ENCODE measurements at places on chromosomes 13 and 19.

- DNase-seq, result no peak
These were observed 1279.8 kb upstream of the PCDH9 start for GRCh38 chr13:68509734-68510621.

DNA sequence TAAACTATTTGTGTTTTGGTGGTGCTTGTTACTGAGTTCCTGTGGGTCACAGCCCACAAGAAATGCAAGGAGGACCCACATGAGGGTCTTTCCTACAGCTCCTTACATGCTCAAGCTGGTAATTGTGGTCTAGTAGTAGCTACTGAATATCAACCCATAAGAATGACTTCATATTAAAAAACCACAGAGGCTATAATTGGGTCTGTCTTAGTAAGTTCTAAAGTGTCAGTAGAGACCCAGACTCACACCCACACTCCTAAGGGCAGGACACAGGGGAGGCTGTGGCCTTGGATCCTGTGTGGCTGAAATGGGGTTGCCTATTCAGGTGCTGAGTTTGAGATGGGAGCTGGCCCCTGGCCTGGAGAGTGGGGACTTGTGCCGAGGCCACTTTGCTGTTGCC lies 19.6 kb downstream of the TFDP1 start:
- DNase-seq, result no peak

DNA sequence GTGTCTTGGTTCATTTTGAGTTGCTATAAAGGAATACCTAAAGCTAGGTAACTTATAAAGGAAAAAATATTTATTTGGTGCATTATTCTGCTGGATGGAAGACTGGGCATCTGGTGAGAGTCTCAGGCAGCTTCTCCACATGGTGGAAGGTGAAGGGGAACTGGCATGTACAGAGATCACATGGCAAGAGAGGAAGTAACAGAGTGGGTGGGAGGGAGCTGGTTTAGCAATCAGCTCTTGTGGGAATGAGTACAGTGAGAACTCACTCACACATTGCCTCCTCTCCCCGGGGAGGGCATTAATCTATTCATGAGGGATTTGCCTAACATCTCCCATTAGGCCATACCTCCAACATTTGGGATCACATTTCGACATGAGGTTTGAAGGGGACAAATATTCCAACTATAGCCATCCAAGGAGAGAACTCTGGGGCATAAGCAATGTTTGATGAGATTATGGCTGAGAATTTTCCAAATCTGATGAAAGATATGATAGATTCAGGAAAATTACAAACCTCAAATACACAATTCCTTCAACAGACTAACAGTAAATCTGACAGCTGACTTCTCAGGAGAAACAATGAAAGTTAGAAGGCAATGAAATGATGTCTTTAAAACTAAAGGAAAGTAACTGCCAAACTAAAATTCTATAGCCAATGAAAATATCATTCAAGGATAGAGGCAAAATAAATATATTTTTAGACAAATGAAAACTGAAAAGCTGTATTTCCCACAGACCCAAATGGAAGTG lies 52.5 kb downstream of the MTUS2 start:
- no peak for DNase-seq

- DNase-seq, result no peak
These were observed 4.9 kb upstream of the ZNF580 start for GRCh38 chr19:55635856-55636440.

- no peak for DNase-seq
These were observed 5.0 kb upstream of the KMT2B start for GRCh38 chr19:35712567-35713505.

DNA sequence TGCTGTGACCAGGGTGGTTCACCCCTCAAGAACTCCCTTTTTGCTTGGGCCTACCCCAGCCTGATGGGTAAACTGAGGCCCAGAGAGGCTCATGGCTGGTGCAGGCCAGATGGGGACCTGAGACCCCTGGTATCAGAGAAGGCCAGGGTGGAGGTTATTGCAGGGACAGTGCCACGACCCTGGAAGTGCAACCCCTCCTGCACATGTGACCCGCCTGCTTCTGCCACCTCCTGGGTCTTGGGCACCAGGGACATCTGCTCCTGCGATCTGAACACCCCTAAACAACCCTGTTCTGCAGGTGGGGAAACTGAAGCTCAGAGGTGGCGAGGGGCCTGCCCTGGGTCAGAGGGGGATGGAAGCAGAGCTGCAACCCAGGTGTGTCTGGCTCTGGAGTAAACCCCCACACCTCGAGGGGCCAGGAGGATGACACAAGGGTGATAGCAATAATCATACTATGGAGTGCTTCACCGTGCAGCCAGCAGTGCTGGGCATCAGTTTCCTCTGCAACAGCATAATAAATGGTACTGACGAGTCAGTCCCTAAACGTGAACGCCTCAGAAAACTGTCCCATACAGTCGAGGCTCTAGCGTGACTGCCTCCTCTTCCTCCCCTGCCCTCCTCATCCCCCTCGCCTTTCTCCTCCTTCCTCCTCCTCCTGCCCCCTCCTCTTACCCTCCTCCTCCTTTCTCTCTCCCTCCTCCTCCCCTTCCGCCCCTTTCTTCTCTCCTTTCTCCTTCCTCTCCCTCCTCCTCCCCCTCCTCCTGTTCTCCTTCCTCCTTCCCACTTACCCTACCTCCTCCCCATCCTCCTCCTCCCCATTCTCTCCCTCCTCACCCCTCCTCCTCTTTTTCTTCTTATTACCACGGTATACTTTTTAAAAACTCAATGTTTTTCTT lies 4.3 kb downstream of the YJEFN3 start:
- DNase-seq, result no peak

- DNase-seq, result no peak
These were observed 1.3 kb upstream of the GNG7 start for GRCh38 chr19:2703691-2704216.

DNA sequence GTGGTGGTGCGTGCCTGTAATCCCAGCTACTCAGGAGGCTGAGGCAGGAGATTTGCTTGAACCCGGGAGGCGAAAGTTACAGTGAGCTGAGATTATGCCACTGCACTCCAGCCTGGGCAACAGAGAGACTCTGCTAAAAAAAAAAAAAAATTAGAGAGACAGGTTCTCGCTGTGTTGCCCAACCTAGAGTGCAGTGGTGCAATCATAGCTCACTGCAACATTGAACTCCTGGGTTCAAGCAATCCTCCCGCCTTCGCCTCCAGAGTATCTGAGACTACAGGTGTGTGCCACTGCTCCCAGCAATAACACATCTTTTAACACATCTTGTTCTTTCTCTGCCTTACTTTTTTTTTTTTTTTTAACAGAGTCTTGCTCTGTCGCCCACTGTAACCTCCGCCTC lies 32.7 kb downstream of the CLEC17A start:
- no peak for DNase-seq

GRCh38 chr13:111215081-111216047 lies 100.3 kb downstream of the ARHGEF7 start:
- DNase-seq, result no peak

GRCh38 chr13:31276421-31276820 lies 76.6 kb downstream of the B3GLCT start:
- no peak for DNase-seq

DNA sequence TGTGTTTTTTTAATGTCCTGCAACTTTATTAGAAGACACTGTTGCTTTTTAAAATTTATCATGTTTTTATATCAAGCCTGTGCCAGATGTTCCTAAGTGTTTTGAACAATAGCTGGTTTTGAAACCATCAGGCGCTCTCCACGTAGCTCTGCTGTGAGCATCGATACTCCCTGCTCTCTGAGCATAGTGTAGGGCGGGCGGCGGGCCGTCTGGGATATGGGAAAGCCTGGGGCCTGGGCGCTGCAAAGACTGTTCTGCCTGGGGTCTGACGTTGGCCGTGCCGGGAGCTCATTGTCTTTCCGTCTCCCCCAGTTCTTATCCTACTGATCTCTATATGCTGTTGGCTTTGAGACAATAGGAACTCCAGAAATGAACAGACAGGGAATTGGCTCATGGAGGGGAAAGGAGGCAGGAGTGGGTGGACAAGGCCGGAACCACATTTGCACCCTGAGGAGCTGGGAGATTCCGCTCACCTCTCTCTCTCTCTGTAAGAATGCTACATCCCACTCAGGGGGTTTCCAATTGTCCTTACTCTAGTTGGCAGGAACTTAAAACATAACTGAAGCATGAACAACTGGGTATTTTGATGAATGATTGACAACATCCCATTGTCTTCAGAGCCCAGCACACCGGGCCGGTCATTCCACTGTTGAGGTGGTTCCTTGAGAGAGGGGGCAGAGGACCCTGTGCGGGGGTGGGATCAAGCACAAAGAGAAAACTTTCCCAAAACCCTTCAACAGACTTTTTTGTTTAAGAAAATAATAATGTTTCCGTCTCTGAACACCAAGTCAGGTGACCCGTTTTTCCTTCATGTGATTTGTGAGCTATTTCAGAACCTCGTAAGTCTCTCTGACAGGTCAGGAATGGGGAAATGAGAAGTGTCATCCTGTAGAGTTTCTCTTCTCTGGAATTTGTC lies 64.7 kb downstream of the COL4A2 start:
- DNase-seq, result no peak

DNA sequence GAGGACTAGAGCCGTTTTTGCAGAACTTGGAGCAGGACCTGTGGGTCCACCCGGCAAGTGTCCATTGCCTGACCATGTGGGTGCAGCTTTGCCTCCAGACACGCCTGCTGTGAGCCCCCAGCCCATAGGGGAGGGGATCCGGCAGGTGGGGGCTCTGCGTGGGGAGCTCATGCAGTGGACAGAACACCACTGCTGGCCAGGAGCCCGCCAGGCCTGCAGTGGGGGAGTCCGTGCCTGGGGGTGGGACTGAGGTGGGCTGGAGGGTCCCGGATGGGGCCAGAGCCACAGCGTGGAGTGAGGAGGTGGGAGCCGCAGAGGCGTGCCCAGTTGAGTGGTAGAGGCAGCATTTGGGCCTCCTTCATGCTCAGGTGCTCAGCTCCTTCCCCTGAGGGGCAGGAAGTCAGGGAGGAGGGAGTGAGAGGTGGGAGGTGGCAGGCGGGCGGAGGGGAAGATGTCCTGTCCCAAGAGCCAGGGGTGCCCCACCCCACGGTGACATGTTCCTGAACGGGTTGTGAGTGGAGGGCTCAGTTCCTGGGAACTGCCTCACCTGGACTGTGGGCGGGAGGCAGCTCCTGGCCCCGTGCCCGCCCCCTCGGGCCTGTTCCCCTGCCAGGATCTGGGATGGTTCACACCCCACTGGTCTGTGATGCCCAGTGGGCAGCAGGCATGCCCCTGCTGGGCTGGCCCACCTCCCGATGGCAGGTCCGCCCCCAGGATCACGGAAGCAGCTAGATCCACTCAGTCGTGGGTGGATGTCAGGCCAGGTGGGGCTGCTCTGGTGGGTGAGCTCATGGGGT lies 8.8 kb downstream of the ADAT3 start:
- DNase-seq, result no peak

DNA sequence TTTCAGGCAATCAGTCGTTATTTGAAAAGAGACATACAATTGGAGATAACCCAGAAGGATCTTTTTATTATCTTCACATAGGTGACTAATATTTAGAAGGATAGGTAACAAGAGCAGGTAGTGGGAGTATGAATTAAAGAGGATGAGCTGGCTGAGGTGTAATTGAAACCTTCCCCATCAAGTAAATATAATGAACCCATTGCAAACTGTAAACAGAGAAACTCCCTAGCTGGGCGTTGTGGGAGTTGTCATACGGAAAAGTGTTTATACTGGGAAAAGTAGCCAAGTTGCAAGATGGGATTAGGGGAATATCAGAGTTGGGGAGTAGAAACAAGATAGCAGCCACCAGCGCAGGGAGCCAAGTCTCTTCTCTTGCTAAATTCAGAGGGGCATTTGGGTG lies 448.4 kb downstream of the COG6 start:
- DNase-seq, result no peak

DNA sequence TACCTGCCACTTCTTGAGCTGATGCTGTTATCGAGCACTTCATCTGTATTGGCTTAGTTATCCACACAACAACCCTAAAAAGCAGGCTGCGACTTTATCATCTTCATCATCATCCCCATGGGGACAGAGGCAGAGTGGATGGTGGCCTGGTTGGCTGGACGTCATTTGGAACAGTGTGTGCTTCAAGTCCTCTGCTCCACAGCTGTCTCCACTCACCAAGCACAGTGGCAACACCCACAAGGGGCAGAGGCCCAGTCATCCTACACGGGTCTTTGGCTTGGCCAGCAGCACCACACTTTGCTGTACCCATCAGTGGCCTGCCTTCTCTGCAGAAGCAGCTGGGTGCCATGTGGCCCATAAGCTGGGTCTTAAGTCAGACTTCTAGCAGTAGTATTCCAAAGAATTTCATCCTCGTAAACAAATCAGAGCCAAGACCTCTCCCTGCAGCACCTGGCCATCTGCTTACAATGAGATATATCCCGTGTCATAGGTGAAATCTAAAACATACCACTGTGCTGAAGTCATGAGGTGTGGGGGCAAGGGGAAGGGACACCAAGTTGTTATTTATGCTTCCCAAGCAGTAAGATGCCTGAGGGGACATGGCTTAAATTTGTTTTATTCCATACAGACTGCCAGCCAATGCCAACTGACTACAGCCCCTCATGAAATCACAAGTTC lies 47.9 kb upstream of the EPHX3 start:
- DNase-seq, result no peak

GRCh38 chr19:58085348-58085875 lies 12.6 kb downstream of the ZSCAN18 start:
- DNase-seq, result no peak

- DNase-seq, result no peak
These were observed 3.4 kb upstream of the TGFB1 start for GRCh38 chr19:41356984-41357739.

- DNase-seq, result no peak
These were observed 9.5 kb downstream of the NECTIN2 start for GRCh38 chr19:44855606-44856005.

DNA sequence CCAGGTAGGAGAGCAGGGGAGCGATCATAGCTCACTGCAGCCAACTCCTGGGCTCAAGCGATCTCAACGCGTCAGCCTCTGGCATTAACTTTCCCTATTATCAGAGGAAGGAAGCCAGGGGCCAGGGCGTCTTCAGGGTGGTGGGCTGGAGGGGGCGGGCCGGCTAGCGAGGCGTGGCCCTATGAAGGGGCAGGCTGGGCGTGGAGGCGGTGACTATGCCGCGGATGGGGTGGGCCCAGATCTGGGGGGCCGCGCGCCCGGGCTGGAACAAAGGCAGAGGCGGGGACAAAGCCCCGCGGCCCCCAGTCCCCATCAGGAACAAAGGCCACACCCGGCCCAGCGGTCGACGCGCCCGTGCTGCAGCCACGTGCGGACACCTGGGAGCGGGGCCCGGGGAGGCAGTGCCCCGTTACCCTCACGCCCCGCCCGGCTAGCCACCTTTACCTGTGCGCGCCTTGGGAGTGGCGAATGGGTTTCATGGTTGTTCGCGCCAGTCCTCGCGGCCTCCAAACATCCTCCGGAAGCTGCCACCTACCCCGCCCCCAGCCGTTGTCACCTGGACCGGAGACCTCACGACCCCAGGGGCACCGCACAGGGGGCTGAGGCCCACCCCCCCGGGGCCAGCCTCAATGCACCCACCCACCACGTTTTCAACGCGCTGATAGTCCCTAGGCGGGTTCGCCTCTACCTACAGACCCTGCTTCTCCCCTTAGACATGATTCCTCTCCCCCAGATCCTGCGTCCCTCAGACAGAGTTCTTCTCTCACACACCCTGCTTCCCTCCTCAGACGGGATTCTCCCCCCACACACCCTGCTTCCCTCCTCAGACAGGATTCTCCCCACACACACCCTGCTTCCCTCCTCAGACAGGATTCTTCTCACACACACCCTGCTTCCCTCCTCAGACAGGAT lies 5.4 kb upstream of the TRIM28 start:
- no peak for DNase-seq

- DNase-seq, result no peak
These were observed 47.4 kb downstream of the RCBTB2 start for GRCh38 chr13:48485432-48485831.

GRCh38 chr13:43019811-43020210 lies 3.6 kb upstream of the DNAJC15 start:
- no peak for DNase-seq

GRCh38 chr13:24450530-24450929 lies 62.0 kb downstream of the PARP4 start:
- DNase-seq, result peak; percentile 46

GRCh38 chr19:38638461-38638860 lies 9.0 kb upstream of the ACTN4 start:
- no peak for DNase-seq

Data from fibroblast of skin of left biceps (primary cell).